ENCODE measurements at places on chromosomes 4 and X.

GRCh38 chr4:25123236-25123635 lies 37.0 kb downstream of the SEPSECS start:
- no peak for DNase-seq

DNA sequence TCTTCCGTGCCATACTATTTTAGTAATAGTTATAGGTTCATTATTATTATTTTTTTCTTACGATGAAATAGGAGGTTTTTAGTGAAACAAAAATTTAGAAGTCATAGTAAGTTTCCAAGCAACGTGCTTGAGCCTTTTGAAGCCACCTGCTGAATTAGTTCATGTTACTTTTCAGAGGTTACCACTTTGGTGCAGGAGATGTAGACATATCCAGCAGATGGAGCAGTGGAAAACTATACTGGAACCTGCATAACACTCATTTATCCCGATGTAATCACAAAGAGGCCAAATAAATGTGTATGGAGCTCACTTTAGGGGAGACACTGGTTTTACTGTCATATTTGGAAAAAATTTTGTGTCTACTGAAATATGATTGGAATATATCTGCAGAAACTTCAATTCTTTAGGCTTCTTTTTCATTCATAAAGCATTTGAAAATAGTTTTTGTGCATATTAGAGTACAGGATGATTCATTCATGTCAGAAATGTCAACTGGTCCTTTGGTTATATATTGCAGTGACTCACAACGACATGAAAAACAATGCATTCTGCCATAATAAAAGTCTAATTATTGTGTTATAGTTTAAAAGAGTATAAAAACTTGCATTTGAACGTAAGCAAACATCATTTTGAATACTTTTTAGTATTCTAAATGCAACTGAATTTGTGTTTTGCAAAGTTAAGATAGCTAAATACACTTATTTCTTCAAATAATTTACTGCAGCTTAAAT lies 2182.9 kb upstream of the TENM3 start:
- DNase-seq, result no peak

- DNase-seq, result no peak
These were observed 89.0 kb downstream of the LUZP4 start for GRCh38 chrX:115378471-115378870.

- DNase-seq, result no peak
These were observed 26.5 kb downstream of the HAND2 start for GRCh38 chr4:173503330-173504180.

DNA sequence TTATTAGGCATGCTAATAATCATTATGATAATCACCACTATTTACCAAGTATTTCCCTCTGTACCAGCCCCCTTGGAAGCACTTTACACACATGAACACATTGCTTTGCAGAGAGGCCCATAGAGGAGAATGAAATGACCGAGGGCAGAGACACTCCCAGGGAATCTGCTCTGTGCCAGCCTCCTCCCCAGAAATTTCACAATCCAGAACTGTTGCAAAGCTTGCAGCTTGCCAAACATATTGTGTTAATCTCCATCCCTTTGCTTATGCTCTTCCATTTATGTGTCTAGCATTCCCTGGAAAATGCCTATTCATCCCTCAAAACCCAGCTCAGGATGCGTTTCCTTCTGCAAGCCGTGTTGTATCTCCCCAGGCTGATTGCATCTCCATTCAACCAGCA lies 37.8 kb downstream of the CYTL1 start:
- no peak for DNase-seq

- no peak for DNase-seq
These were observed 125.5 kb upstream of the MBNL3 start for GRCh38 chrX:132614297-132614696.

GRCh38 chr4:94238160-94238559 lies 30.5 kb downstream of the SMARCAD1 start:
- no peak for DNase-seq

DNA sequence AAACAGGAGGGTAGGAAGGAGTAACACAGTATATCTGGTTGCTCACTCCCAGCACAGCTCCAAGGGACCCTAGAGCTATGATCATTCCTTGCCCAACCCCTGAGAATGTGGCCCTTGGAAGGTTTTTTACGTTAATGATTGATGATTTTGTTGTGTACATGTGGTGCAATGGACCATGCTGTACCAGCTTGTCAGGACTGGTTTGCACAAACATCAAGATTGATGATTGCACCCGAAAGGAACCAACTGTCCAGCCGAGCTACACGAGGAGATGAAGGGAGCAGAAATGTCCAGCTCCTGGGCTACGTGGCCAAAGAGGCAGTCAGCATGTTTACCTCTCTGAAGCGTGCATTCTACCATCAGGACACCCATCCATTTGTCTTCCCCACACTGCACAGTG lies 83.2 kb upstream of the USP9X start:
- no peak for DNase-seq

DNA sequence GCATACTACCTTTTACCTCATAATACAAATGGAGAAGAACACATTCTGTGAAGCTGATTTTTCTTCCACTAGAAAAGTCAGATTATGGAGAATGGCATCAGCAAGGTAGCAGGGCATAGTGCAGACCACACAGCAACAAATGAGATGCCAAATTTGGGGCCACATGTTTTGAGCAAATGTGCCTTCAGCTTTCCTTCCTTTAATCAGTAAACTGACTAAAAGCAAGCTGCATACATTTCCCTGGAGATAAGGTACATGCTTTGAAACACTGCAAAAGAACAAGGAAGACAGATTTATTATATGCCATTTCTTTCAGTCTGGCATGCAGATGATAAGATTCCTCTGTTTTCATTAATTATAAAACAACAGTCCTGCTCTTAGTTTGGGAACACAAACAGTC lies 67.1 kb upstream of the GUCY1A1 start:
- no peak for DNase-seq

- no peak for DNase-seq
These were observed 103.6 kb upstream of the BCOR start for GRCh38 chrX:40201329-40201885.

GRCh38 chr4:38310446-38311043 lies 350.3 kb downstream of the PTTG2 start:
- no peak for DNase-seq

DNA sequence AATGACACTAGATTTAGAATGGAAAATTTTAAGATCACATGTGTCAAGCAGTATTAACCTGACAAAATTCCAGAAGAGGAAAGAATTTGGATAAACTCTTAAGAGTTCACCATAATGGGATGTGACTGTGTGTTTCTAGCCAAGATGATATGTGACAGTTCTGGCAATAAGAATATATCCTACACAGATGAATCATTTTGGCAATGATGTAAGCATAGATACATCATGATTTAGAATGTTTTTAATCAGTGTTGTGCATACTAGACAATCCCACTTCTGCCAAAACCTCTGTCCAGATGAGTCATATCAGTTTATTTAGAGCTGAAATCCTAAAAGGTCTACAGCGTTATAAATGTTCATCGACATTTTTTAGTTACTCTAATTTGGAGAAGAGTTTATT lies 48.8 kb downstream of the PTCHD1 start:
- no peak for DNase-seq

- DNase-seq, result no peak
These were observed 46.5 kb downstream of the TMA16 start for GRCh38 chr4:163540977-163541376.

GRCh38 chr4:182140547-182140946 lies 102.7 kb upstream of the TENM3 start:
- no peak for DNase-seq

GRCh38 chr4:95409750-95410149 lies 139.0 kb downstream of the UNC5C start:
- no peak for DNase-seq

- DNase-seq, result no peak
These were observed 31.0 kb upstream of the HTRA3 start for GRCh38 chr4:8238515-8239053.

GRCh38 chrX:139739138-139739537 lies 31.2 kb upstream of the MCF2 start:
- DNase-seq, result no peak

- no peak for DNase-seq
These were observed 12.8 kb upstream of the AKAP17A start for GRCh38 chrX:1578511-1579173.

GRCh38 chr4:41334182-41334581 lies 77.5 kb downstream of the UCHL1 start:
- no peak for DNase-seq

DNA sequence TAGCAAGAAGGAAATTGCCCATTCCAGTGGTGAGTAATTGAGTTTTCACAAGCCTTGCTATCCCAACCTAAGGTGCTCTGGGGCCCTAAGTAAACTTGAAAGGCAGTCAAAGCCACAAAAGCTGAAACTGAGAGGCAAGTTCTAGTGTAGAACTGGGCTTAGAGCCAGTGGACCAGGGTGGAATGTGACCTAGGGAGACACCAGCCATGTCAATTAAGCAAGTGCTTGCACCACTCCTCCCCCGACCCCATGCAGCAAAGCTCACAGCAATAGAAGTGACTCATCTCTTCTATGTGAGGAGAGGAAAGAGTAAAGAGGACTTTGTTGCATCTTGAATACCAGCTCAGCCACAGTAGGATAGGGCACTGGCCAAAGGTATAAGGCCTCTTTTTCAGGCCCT lies 486.1 kb upstream of the POU3F4 start:
- no peak for DNase-seq

GRCh38 chr4:54683616-54684346 lies 26.0 kb downstream of the KIT start:
- DNase-seq, result no peak

GRCh38 chr4:162409048-162409447 lies 245.2 kb upstream of the FSTL5 start:
- DNase-seq, result no peak

DNA sequence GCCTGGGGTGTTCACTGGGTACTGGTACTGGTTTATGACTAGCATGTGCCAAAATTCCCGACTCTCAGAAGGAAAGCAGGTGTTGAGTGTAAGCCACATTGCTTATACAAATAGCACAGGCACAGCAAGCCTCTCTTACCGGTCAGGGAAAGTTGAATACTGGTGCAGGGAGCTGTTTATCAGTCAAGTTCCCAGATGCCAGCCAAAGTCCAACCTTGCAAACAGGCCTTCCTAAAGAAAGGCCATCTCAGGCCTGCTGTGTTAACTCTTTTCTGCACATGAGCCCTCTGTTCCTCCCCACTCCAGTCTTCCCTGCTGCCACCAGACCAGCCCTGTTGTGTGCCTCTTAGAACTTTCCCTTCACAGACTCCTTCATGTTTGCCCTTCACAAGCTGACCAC lies 34.2 kb downstream of the PKD2 start:
- no peak for DNase-seq

- DNase-seq, result no peak
These were observed 16.3 kb upstream of the PDK3 start for GRCh38 chrX:24448762-24449250.

DNA sequence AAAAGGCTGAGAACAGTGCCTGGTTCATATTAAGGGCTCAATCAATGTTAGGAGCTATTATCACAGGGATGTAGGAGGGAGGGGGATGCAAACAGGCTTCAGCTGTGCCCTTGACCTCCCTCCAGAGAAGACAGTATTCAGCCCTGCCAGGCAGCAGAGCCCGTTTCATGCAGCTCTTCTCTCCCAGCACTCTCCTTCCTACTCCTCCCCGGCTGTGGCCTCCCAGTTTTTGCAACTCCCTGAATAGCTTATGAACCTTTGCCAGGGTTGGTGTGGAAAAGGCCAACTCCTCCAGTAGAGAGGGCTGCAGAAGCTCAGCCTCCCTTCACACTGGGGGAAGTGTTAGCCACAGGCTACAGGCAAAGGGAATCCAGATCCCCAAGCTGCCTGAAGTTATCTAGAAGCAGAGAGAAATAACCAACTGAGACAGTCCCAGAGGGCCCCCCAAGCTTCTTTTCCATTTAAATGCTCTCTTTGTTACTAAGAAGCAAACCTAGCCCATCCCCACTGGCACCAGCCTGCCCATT lies 31.7 kb upstream of the APLN start:
- DNase-seq, result no peak

- DNase-seq, result no peak
These were observed 26.8 kb upstream of the MAGEA10 start for GRCh38 chrX:152165033-152165743.

GRCh38 chr4:18935659-18936345 lies 914.2 kb upstream of the LCORL start:
- no peak for DNase-seq

DNA sequence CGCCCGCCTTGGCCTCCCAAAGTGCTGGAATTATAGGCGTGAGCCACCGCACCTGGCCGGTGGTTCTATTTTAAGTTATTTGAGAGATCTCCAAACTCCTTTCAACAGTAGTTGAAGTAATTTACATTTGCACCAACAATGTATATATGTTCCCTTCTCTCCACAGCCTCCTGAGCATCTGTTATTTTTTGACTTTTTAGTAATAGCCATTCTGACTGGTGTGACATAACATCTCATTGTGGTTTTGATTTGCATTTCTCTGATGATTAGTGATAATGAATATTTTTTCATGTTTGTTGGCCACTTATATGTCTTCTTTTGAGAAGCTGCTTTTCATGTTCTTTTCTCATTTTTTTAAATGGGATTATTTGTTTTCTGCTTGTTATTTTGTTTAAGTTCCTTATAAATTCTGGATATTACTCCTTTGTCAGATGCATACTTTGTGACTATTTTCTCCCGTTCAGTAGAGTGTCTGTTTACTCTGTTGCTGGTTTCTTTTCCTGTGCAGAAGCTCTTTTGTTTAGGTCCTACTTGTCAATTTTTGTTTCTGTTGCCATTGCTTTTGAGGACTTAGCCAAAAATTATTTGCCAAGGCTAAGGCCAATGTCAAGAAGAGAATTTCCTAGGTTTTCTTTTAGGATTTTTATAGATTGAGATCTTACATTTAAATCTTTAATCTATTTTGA lies 213.2 kb downstream of the ARHGAP24 start:
- no peak for DNase-seq

- no peak for DNase-seq
These were observed 124.5 kb upstream of the GIMD1 start for GRCh38 chr4:106493086-106493485.

GRCh38 chr4:25801594-25801993 lies 61.2 kb downstream of the SEL1L3 start:
- DNase-seq, result no peak

DNA sequence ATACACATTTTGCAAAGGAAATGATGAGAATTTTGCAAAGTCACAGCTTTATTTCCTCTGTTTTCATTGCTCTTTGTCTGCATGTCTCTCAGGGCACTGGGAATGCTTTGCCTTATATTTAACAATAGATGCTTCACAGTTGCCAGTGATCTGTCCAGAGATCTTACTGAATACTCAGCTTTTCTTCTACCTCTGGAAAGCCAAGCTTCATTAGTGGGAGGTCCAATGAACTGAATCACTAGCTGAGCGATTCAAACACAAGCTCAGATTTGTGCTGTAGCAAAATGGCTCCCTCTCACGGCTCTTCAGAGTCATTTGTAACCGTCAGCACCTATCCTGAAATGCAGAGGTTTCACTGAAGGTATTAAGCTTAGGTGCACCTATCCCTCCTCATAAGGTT lies 138.9 kb downstream of the DCLK2 start:
- DNase-seq, result no peak

GRCh38 chr4:105280338-105281123 lies 133.9 kb downstream of the TET2 start:
- no peak for DNase-seq

- DNase-seq, result no peak
These were observed 498.5 kb upstream of the DIPK2B start for GRCh38 chrX:45699158-45699557.
